C1 segment of cervical spinal cord (tissue), 14 donors: ENCODE measurements at places on chromosomes 12 and 14.

GRCh38 chr14:100312877-100313400 is 6.7 kb upstream of the SLC25A29 start:
- no peak for DNase-seq

- no peak for DNase-seq
These were observed 89.3 kb downstream of the EPS8 start for GRCh38 chr12:15699886-15700285.

DNA sequence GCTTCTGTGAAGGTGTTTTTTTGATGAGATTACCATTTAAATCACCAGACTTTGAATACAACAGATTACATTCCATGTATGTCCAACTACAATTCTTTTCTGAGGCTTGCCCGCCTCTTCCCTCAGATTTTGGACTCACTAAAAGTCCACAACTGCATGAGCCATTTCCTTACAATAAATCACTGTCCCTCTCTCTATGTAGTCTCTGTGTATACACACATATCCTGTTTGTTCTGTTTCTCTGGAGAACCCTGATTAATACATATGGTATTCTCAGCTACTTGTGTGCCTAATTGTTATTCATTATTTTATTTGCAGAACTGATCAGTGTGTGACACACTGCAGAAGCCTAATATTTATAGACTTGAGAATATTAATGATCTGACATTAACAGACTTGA is 2.4 kb upstream of the MIPOL1 start:
- DNase-seq = no peak

DNA sequence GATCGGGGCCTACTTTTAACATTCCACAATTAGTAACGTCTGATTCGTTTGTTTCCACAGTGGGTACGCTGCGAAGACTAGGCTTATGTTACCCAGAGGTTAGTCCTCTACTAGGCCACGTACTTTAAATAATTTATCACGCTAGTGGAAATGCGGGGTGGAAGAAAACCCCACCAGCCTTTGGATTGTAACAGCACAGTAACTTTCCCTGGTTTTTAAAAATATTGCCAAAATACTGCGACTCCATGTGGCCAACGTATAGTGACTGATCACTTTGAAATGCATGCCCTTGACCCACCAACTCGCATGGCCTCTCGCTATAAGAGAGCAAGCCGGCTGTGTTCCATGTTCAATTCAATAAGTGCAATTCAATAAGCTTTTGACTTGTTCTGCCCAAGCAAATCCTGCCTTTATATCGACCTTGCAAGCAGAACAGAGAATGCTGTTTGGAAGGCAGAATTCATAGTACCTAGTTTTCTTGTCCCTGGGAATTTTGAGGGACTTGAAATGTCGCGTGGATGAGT is 882 bp upstream of the GTF2A1 start:
- no peak for DNase-seq

DNA sequence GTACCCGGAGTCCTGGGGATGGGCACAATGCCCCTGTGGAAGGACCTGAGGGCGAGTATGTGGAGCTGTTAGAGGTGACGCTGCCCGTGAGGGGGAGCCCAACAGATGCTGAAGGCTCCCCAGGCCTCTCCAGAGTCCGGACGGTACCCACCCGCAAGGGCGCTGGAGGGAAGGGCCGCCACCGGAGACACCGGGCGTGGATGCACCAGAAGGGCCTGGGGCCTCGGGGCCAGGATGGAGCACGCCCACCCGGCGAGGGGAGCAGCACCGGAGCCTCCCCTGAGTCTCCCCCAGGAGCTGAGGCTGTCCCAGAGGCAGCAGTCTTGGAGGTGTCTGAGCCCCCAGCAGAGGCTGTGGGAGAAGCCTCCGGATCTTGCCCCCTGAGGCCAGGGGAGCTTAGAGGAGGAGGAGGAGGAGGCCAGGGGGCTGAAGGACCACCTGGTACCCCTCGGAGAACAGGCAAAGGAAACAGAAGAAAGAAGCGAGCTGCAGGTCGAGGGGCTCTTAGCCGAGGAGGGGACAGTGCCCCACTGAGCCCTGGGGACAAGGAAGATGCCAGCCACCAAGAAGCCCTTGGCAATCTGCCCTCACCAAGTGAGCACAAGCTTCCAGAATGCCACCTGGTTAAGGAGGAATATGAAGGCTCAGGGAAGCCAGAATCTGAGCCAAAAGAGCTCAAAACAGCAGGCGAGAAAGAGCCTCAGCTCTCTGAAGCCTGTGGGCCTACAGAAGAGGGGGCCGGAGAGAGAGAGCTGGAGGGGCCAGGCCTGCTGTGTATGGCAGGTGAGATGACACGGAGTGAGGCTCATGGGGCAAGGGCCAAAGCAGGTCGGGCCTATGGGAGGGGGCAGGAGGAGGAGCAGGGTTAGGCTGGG is 4.5 kb downstream of the ARHGEF40 start:
- DNase-seq = no peak

DNA sequence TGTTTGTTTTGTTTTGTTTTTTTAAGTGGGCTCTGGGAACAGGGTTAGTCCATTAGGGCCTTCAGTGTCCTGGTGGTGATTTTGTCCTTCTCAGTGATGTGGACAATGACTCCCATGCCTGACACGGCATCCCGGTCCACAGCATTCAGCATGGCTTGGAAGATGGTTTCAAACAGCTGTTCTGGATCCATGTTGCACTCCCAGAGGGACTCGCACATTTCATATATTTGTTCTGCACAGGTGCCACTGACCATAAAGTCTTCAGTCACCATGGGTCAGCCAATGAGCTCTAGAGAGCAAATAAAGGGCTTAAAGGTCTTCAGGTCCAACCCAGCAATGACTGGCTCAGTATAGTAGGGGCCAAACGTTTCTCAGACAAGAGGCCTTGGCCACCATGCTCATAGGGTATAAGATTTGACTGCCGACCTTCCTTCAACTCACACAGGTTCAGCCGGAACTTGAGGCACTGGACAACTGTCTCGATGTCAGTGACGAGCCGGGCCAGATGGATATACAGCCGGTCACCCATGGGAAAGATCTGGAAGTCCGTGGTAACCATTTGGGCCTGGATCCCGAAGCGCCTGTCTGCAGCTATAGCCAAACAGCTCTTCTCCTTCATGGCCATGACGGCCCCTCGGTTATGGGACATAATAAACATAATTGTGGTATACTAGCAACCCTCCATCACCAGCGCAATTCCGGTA is 18.0 kb downstream of the OR10P1 start:
- no peak for DNase-seq

DNA sequence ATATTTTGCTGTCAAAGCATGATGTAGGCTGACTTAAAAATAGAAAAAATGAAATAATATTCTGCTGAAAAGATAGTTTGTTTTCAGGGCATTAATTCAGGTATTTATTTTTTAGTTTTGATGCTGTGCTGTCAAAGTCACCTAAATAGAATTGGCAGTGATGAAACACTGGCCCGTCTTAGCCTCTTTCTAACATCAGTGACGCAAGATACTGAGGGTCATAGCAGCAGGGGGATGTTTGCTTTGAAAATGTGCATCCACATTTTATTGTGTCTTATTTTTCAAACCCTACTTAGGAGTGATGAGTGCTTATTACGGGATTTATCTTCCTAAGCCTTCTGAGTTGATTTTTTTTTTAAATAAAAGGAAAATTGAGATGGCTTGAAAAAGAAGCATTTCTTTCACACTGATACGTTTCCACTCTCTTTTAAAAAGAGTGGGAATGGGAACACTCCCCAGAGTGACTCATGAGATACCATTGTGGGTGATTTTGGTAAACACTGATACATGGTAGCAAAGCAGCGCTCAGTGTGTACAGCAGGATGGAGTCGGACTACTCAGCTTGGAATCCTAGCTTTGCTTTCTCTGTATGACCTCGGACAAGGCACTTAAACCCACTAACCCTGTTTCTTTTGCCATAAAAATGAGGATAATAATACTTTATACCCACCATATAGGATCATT is 290.8 kb downstream of the ERC1 start:
- DNase-seq = no peak

DNA sequence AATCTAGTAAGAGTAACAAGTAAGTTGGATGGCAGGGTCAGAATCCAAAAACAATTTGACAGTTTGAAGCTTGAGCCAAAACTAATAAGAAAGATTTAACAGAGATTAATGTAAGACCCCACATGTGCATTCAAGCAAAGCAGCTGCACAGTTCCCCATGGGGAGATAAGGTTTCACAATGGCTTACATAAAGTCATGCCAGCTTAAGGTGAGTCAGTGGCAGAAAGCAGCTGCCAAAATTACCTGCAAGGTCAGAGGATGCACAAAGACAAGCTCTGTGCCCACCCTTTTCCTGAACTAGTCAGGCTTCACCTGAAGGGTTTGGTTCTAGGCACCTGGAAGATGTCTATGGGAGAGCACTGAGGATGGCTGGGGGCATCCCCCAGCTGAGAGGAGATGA is 36.6 kb upstream of the KRT77 start:
- DNase-seq = no peak

- DNase-seq = no peak
These were observed 95.1 kb downstream of the NT5DC3 start for GRCh38 chr12:103745962-103746361.

GRCh38 chr14:72512925-72513324 is 381.0 kb downstream of the DPF3 start:
- DNase-seq = no peak

GRCh38 chr14:100820957-100821356 is 5.0 kb upstream of the MEG3 start:
- no peak for DNase-seq

DNA sequence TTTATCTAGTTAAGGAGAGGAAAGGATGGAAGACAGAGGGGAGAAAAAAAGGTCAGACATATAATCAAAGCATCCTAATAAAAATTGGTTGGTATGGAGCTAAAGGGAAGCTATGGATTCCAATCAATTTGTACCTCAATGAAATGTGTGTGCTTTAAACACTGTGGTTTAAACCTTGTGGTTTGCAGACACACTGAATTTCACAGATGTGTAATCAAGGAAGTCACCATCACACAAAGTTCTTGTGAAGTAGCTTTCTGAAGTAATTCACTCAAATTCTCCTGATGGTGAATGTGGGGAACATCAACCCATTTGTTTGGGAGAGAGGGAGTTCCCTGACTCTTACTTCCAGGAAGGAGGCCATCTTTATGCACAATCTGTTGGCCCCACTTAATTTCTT is 243.3 kb upstream of the KRR1 start:
- DNase-seq = no peak

DNA sequence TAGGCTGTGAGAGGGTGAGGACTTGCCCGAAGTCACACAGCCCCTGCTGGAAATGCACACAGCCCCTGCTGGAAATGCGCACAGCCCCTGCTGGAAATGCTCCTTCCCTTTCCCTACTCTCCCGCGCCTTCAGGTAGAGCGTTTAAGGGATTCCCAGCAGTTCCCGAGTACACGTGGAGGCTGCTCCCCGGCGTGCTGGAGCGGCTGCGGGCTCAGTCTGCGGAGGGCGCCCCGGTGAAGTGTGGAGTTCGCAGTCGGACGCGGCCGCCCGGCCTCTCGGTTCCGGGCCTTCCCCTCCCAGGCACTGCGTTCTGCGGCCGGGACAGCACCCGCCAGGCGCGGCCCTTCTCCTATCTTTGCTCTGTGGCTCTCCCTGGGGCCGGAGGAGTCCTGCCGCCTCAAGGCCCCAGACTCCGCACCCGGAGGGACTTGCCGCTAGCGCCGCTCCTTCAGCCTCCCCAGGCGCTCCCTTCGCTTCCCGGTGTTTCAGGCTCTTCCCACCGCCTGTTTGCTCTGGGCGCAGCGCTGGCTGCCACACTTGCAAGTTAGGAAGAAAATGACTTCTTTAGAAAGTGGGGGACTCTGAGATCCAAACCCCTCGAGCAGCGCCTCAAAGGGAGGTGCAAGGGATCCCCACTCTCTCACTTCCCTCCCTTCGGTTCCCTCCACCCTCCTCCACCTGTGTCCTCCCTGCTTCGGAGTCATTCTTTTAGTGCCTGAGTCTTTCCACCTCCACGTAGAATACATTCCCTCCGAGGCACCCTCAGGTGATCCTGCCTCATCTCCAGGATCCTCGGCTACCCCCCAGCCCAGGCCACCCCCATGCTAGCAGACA is 8.3 kb upstream of the TBX5 start:
- DNase-seq = no peak

DNA sequence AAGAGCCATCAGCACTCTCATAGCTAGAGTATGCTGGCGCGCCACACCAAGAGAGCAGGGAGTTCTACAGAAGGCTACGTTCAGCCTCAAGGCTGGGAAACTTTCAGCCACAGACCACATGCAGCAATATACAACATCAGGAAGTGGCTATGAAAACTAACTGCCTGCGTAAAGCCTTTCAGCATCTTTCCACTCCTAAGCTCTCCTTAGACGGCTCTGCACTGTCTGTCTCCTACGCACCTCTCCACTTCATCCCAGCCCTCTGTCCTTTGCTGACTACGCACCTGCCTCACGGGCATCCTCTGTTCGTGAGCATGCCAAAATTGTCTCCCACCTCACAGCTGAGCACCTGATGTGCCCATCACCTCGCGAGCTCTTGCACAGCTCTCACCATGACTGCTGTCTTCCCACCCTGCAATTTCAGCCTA is 9.7 kb downstream of the MPHOSPH9 start:
- DNase-seq = no peak

DNA sequence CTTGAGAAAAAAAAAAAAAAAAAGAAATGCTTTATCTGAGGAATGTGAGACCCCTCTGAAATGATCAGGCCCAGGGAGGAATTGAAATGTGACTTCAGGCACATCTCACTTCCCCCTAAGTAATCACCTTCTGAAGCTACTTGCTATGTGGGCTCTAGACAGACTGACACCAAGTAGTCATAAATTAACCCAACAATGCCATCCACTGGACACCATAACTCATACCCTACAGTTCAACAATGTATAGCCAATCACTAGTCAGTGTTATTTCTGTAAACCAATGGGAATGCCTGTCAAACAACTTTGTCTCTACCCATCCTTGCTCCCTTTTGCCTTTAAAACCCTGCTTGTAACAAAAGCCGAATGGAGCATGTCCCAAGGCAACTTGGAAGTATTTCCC is 182.7 kb upstream of the TMPO start:
- no peak for DNase-seq

GRCh38 chr12:108839890-108840230 is 17.5 kb downstream of the SSH1 start:
- no peak for DNase-seq

GRCh38 chr14:97581016-97581415 is 783.8 kb downstream of the VRK1 start:
- no peak for DNase-seq

DNA sequence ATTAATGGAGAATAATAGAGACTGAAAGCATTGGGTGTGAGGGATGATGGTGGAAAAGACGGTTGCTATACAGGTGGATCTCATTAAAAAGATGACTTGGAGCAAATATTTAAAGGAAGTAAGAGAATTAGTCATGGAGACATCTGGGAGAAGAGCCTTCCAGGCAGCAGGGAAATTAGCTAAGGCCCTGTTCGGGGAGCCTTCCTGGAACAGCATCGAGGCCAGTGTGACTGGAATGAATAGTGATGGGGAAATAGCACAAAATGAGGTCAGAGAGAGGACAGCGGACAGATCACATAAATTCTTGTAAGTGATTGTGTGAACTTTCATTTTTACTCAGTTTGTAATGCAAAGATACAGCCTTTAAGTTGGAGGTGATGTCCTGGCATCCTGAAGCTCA is 842.3 kb downstream of the SLC6A15 start:
- no peak for DNase-seq

- DNase-seq = no peak
These were observed 9.1 kb downstream of the NPAS3 start for GRCh38 chr14:32947792-32948191.

GRCh38 chr14:33455654-33456345 is 495.1 kb downstream of the EGLN3 start:
- no peak for DNase-seq
